ENCODE measurements at places on chromosomes 12 and 14. TPM values are rescaled to one million over a fixed set of nuclear protein-coding genes. Genes with fewer than 3 reads are reported as not detected.

Gene LALBA
- total RNA-seq, result not detected

Gene MMAB
- total RNA-seq, result 23.0 TPM

Gene BMAL2
- 3.7 TPM for total RNA-seq

Gene KLRG1
- 30.2 TPM for total RNA-seq

Gene KCNC2
- not detected for total RNA-seq

Gene CMTM5
- 4.3 TPM for total RNA-seq

Gene NUP37
- total RNA-seq, result 26.5 TPM

Gene ORMDL2
- total RNA-seq, result 27.9 TPM

Gene RTL1
- not detected for total RNA-seq

GRCh38 chr12:112998987-112999767 lies 20.9 kb downstream of the OAS2 start:
- DNase-seq, result peak; percentile 83

DNA sequence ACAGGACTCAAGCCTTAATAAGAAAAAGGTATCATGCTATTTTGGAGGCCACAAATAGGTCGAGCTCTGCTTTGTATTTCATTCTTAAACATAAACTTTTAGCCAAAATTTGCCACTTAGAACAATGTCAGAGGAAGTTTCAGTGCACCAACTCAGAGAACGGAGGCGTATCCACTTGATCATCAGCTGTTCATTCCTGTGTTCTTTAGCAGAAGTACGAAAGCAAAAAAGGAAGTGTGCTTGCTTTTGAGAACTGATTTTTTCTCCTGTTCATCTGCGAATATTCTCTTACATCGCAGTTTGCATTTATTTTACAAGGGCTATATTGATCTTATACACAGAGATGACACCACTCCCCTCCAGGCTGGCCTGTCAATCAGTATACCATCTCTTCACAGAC lies 188.6 kb upstream of the SOX5 start:
- no peak for DNase-seq

DNA sequence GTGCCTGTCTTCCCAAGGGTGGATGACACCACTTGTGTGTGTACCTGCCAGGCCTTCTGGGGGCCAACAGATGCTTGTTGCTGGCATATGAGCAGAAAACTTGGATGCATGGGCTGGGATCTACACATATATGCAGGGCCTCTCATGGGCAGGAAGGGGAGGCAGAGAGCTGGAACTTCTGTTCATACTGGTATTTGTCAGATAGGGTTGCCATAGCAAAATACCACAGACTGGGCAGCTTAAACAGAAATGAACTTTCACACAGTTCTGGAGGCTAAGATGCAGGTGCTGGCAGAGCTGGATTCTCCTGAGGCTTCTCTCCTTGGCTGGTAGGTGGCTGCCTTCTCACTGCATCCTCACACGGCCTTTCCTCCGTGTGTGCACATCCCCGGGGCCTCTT lies 121.8 kb downstream of the SUDS3 start:
- no peak for DNase-seq

- no peak for DNase-seq
Measured at GRCh38 chr12:32377344-32378055, 21.9 kb upstream of the FGD4 start.

DNA sequence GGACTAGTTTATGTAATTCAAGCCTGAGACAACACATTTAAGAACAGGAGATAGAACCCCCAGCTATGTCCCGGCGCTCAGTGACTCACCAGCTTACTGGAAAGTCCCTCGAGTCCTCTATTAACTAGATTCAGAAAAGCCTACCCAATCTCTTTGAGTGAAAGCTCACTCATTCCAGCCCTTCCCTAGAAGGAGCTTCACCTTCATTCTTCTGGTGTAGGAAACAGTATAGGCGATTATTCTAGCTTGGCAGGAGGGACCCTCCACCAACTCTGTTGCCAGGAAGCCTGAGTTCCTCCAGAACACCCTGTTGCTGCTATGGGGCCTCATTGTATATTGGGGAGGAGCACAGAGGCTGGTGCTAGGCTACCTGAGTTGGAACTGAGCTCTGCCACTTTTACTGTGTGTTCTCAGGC lies 57.2 kb upstream of the AEBP2 start:
- DNase-seq, result peak; percentile 32

GRCh38 chr14:84029246-84029645 lies 1500.7 kb upstream of the FLRT2 start:
- no peak for DNase-seq

- no peak for DNase-seq
Measured at GRCh38 chr14:73945159-73945670, 4.7 kb downstream of the FAM161B start.

DNA sequence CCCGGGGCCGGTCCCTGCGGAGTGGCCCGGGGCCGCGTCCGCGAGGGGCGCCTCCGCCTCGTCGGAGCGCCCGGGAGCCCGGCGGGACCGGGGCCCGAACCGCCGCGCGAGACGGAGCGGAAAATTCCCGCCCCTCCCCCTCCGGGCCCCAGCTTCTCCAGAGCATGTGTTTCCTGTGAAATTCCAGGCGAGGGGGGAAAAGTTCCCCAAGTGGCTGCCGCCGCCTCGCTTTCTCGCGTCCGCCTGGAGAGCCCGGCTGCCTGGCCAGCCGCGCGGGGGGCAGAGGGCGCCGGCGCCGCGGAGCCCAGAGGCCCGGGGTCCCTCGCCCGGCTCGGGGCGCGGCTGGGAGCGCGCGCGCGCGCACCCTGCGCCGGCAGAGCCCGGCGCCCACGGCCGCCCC lies 904 bp downstream of the CACNA1C start:
- no peak for DNase-seq

DNA sequence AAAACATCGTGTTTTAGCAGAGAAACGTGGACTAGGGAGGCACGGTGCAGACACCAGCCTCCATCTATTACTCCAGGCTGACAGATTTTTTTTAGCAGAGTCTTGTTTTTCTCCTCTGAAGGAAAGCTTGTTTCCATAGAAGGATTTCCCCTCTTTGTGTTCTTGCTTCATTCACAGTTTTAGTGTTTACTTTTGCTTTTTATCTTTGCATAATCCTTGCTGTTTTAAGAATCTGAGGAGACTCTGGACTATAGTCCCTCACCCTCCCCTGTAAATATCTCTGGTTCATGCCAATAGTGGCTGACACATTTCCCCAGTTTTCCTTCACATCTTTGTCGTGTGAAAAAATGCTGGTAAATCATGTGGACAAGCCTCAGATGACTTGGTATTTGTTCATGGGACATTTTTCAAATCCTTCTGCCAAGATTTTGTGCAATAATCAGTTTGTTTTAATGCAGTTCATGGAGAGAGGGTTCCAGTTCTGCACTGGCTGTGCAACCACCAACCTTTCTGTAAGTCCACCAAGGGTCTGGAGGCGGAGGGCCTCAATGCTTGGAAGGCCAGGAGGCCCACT lies 39.9 kb upstream of the TMCC3 start:
- no peak for DNase-seq

DNA sequence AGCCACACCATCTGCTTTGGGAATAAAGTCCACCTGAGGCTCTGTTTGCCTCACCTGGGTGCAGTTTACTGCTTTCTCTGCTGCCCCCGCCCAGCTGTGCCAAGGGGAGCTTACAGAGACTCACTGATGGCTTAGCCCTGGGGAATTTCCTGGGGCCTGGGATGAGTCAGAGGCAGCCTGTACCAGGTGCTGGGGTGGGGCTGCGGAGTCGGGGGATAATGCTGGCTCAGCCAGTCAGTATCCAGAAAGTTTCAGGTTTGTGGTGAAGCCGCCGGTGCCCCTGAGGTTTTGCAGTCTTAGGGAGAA lies 22.3 kb downstream of the PLEKHG3 start:
- DNase-seq, result peak; percentile 49

GRCh38 chr12:94167071-94167755 lies 18.8 kb downstream of the PLXNC1 start:
- no peak for DNase-seq

GRCh38 chr12:121939186-121939585 lies 20.8 kb downstream of the CFAP251 start:
- no peak for DNase-seq

GRCh38 chr12:44389038-44389437 lies 487.1 kb downstream of the NELL2 start:
- no peak for DNase-seq

DNA sequence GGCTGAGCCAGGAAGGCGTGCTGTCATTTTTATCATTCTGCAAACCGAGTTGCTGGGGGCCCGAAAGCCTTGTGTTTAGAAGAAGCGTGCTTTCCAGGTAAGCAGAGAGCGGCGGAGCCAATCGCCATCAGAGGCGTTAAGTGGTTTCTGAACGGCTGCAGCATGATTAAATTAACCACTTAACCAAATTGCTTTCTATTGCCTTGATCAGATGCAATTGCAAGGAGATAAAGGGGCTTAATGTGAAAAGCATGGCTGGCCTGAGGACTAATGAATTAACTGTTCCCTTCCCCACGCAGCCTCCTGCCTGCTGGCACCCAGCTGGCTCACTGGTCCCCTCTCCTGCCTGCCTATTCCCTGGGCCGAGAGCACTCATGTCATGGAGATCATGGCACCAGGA lies 36.6 kb upstream of the CHGA start:
- DNase-seq, result no peak
